ENCODE measurements at places on chromosomes 3 and 15.

- no peak for DNase-seq
Observed at GRCh38 chr15:31252171-31252785, 74.4 kb upstream of the KLF13 start.

DNA sequence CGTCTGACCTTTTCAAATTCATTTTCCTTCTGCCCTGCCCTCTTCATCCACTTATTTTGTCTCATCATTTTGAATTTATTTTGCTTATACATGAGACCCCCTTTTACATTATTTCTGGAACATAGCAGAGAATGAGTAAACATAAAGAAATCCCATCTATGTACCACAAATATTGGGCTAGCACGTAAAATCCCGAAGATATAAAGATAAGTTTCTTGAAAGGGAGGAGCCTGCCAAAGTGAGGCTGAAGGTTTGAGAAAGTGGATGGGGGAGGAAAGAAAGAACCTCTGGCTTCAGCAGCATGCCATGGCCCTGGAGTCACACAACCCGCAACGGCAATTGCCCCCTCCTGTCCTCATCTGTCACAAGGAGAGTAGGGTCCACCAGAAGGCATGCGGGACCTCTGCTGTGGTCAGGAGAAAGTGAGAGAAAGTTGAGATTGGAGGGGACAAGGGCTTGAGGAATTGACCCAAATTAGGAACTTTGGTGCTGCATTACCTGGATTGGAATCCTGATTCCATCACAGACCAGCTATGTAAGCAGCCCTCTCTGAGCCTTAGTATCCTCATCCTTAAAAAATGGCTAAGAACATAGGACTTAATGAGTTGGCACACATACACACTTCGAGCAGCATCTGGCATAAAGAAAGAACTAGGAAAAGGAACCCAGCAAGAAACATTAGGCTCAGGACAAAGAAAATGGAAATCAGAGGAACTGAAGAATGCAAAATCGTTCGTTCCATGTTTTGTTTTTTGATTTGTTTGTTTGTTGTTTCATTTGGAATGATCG lies 53.7 kb upstream of the GYG1 start:
- DNase-seq, result no peak

- no peak for DNase-seq
Observed at GRCh38 chr3:177145381-177145780, 51.9 kb downstream of the TBL1XR1 start.

- DNase-seq, result no peak
Observed at GRCh38 chr3:64717872-64718613, 30.2 kb upstream of the ADAMTS9 start.

- no peak for DNase-seq
Observed at GRCh38 chr3:154191520-154191919, 70.3 kb downstream of the ARHGEF26 start.

DNA sequence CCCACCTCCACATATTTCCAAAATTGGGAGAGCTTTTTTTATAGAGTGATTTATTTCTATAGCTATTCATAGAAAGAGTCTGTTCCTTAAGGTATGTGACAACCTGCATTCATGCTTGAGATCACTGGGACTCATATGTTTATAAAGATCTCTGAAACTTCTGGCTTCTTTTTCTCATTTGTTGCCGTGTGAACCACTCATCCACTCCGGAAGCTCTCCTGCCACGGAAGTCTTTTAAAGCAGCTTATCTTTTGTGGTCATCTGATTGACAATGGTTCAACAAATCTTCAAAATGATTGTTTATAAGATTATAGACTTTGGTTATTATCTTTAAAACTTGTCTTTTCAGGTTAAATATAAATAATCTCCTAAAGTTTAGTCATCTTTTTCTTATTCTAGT lies 260.5 kb downstream of the C3orf38 start:
- DNase-seq, result no peak

DNA sequence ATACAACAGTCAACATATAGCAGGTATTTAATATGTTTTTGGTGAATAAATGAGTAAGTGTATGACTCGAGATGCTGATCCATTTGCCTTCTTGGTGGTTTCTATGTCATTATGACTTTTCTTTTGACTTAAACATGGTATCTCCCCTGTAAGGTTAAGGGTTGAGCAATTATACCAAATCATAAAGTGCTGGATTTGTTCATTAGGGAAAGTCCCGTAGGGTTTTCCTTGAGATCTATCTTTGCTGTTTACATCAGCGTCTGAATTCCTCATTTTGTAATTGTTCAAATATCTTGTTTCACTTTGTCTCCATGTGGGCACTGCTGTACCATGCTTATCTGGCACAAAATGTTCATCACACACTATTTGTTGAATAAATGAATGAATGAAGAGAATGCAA lies 562.6 kb downstream of the EDEM1 start:
- no peak for DNase-seq

DNA sequence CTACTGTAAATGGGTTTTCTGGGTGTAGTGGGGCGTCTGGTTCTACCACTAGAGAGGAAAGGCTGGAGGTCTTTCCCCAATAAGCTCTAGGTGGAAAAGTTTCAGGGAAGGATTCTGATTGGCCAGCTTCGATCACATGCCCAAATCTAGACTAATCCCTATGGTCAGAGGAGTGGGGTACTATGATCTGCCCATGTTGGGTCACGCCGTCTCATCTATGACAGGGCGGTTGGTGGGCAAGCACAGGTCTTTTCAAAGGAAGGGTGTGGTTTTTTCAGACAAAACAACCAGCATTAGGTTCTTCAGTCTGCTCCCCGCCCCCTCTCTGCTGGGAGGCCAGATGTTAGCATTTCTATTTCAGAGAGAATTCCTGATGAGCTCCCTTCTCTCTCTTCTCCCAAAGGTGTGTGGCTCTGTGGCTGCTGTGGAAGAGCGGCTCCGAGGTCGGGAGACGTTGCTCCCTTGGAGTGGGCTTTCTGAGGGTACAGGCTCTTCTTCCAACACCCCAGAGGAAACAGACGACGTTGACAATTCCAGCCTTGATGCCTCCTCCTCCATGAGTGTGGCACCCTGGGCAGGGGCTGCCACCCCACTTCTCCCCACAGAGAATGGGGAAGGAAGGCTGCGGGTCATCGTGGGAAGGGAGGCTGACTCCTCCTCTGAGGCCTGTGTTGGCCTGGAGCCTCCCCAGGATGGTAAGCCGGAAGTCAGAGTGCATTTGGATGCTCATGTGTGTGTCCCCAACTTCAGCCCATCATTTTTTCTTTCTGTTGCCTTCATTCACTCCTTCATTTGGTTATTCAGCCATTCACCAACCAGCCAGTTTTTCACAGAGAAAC lies 9.7 kb upstream of the TATDN2 start:
- no peak for DNase-seq

- DNase-seq, result no peak
Observed at GRCh38 chr3:183634707-183635106, 716 bp upstream of the KLHL24 start.

- DNase-seq, result no peak
Observed at GRCh38 chr3:169722724-169723123, 42.1 kb downstream of the TERC start.

GRCh38 chr3:182618085-182618732 lies 175.1 kb upstream of the ATP11B start:
- no peak for DNase-seq

- no peak for DNase-seq
Observed at GRCh38 chr3:45616158-45616557, 21.6 kb downstream of the LIMD1 start.

- no peak for DNase-seq
Observed at GRCh38 chr3:18891641-18892040, 256.7 kb upstream of the KCNH8 start.

- DNase-seq, result no peak
Observed at GRCh38 chr15:40293905-40294895, 11.3 kb upstream of the ANKRD63 start.

- no peak for DNase-seq
Observed at GRCh38 chr3:50950591-50950990, 275.9 kb downstream of the DOCK3 start.

- no peak for DNase-seq
Observed at GRCh38 chr3:30643763-30644462, 37.5 kb downstream of the TGFBR2 start.

GRCh38 chr15:91992945-91993344 lies 139.4 kb downstream of the SLCO3A1 start:
- no peak for DNase-seq

GRCh38 chr3:181210275-181210674 lies 220.7 kb upstream of the DNAJC19 start:
- no peak for DNase-seq

DNA sequence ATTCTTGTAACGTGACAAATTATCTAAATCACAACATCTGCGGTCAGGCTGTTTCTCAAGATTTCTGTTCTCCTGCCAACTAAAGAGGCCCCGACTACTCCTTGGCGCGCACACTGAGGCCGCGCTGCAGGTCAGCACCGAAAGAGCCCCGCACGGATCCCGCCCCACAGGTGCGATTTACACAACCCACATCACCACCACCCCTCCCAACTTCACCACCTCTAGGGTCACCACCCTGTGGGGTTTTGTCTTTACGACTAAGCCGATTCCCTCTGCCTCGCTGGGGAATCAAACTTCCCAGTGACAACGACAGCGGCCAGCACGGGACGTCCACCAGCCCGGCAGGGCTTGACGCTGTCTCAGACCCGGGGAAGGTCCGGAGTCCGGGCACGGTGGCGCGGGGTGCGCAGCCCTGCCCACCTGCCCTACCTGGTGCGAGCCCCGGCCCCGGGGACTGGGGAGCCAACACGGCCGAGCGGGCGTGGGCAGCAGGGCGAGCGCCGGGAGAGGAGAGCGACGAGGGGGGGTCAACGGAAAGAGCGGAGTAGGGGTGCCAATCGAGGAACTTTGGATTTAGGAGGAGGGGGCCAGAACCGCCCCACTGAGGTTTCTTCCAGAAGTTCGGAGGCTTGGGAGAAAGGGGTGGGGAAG lies 764 bp downstream of the UACA start:
- DNase-seq, result no peak

- no peak for DNase-seq
Observed at GRCh38 chr3:73094129-73094528, 32.7 kb downstream of the EBLN2 start.
